NCI-H1436 (cell line): ENCODE measurements at places on chromosomes 1 and 21.

DNA sequence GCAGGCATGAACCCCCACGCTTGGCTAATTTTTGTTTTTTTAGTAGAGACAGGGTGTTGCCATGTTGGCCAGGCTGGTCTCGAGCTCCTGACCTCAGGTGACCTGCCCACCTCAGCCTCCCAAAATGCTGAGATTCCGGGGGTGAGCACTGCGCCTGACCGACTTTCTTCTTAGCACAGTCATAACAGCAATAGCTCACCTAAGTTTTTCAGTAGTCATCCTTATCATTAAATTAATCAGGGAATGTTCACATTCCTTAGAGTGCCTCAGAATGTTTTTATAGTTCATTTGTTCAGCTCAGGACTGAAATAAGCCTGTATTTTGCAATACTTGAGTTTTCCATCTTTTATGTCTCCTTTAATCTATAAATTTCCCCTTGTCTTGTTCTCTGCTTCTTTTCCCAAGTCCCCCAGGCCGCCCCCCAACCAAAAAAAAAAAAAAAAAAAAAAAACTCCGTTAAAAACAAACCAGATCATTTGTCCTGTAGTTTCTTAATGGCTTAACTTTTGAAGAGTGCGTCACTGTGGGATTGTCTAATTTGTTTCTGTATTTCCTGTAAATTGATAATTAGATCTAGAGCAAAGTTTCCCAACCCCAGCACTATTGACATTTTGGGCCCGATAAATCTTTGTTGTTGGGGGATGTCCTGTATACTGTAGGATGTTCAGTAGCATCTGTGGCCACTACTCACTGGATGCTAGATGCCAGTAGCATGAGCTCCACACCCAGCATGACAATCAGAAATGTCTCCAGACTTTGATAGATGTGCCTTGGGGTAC, 120.7 kb downstream of the ITSN1 start:
- no peak for DNase-seq

DNA sequence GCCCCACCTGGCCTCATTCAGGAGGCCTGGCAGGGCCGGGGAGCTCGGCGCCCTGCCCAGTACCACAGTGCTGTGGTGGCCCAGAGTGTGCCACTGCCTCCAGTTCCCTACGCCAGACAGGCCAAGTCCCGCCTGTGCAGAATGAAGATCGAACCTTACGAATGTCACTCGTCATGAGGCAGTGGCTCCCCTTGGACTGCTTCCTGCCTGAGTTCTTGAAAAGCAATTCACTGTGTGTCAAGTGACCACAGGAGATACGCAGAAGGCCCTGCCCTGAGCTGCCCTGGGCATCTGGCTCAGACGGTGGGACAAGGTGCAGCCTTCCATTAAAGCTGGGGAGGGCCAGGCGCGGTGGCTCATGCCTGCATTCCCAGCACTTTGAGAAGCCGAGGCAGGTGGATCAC, 49.6 kb upstream of the LRP8 start:
- DNase-seq: no peak

DNA sequence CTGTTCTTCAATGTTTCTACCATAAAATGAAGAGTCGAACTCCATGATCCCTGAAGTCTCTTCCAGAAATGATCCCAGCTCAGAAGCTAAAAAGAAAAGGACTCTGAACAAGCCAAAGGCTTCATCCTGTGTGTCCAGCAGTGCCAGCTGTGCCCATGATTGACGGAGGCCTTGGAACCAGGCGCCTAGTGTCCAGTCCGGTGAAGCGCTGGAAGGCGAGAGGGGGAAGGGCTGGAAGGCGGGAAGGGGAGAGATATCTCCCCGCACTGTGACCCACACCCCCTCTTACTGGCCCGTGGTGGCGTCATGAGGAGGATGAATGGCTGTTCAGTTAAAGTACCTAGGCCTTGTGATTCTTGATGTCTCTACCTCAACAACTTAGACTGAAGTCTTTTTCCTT, 10.4 kb upstream of the PLEKHA6 start:
- DNase-seq: no peak

- DNase-seq: no peak
Observed at GRCh38 chr1:205275133-205275532, 46.4 kb downstream of the NUAK2 start.

- no peak for DNase-seq
Observed at GRCh38 chr21:33688353-33688752, 46.1 kb downstream of the ITSN1 start.

DNA sequence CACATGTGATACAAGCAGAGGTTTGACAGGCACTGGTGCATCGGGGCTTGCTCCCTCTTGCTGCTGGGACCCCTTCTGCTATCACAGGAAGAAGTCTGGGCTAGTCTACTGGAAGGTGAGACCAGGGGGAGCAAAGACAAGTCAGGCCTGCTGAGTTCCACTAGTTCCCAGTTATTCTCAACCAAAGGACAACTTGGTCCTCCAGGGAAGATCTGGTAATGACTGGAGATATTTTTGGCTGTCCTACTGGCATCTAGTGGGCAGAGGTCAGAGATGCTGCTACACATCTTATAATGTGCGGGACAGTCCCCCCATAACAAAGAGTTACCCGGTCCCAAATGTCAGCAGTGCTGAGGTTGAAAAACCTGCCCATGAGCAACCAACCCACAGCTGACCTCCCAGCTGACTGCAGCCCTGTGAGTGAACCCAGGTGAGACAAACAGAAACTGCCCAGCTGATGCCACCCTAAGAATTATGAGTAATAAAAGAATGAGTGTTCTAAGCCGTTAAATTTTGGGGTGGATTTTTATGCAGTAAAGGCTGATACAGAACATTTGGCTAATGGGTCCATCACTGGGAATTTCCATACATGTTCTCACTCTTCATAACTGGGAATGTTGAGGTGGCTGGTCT, 71.6 kb downstream of the NENF start:
- DNase-seq: no peak

DNA sequence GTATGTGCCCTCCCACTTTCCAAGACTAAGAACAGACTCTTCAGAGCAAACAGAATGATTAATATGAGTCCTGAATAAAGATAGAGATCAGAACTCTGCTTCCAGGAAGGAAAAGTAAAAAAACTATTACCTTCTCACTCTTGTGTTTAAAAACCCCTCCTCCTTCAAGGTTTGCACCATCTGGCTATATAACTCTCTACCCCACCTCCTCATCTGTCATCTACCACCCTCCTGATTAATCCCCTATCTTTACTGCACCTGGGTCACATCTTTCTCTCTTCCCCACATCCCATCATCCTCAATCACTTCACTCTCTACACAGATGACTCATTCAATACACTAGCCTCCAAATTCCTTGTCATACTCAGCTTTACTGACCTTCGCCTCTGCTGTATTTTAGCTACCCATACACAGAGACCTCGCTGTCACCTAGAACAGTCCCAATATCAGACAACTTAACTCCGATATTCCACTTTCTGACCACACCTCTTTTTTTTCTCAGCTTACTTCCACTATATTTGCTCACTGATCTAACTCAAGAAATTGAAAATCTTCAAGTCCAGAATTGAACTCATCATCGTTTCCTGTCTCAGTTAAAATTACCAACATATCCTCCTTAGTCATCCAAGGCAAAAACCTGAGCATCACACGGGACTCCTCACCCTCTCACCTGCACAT, 3.7 kb downstream of the SCMH1 start:
- no peak for DNase-seq

- DNase-seq: no peak
Observed at GRCh38 chr21:41745026-41745820, 21.6 kb downstream of the RIPK4 start.
